ENCODE measurements at places on chromosomes 7 and 10. TPM values are rescaled to one million over a fixed set of nuclear protein-coding genes. Genes with fewer than 3 reads are reported as not detected.

The HMX2 gene
- not detected for total RNA-seq

DNA sequence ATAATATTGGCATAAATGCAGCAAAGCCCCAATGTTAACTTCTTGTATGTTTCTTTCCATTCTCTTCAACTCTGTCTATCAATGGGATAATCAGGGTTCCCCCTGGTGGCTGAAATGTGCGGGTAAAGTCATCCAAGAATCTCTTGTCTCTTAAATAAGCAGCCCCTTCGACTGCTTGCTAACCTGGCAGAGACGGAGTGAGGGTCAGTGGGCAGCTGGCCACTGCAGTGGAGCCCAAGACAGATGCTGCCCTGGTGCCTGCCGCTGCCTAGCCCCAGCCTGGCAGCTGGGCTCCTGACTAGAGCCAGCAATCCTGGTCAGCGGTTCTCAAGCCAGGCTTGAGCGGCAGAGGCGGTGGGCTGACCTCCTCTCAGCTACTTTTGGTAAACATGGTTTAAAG lies 248.9 kb downstream of the COBL start:
- H3K27me3 ChIP-seq = no peaks in the 10 kb centered on the region
- no peaks in the 10 kb centered on the region for H3K4me1 ChIP-seq
- no peaks in the 10 kb centered on the region for H3K36me3 ChIP-seq

The MMP21 gene
- not detected for total RNA-seq

GRCh38 chr7:104848138-104848990 lies 165.6 kb upstream of the KMT2E start:
- H3K4me3 ChIP-seq = no peak overlapping the region
- no peaks in the 10 kb centered on the region for H3K4me1 ChIP-seq
- H3K27me3 ChIP-seq = no peaks in the 10 kb centered on the region

The SPDYE6 gene
- total RNA-seq = not detected

DNA sequence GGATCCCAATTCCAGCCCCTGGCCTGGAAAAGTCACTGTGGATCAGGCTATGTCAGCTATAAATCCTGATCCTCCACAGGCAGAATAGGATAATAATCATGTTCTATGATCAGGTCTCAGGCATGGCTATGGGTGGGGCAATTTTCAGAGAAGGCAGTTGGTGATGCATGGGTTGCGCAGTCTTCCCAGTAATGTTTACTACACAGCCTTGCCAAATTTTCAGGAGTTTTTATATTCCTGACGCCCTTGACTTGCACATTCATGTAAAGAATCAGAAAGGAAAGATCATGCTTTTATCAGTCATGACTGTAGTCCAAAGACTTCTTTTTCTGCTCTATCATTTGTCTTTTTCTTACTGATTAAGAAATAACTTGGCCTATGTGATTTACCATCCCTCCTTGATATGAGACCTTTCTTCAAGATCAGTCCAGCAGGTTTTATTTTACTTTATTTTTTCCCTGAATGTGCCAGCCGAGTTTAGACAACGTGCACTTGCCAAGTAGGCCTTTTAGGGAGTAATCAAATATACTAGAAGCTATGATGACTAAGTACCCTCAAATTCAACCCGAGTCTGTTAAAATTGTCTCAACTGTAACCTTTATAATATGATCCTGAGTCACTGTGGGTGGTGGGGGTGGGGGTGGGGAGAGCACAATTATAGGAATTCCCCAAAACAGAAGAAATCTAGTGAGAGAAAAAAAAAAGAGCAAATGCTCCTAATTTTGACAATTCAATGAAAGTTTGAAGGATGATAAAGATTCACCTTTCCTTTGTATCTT lies 31.9 kb downstream of the ARL4A start:
- no peaks in the 10 kb centered on the region for H3K36me3 ChIP-seq
- no peaks in the 10 kb centered on the region for H3K27me3 ChIP-seq
- DNase-seq = no peak
- H3K4me1 ChIP-seq = peaks cover 4% of the 10 kb centered on the region

The NUTM2B gene
- total RNA-seq = 0.50 TPM

DNA sequence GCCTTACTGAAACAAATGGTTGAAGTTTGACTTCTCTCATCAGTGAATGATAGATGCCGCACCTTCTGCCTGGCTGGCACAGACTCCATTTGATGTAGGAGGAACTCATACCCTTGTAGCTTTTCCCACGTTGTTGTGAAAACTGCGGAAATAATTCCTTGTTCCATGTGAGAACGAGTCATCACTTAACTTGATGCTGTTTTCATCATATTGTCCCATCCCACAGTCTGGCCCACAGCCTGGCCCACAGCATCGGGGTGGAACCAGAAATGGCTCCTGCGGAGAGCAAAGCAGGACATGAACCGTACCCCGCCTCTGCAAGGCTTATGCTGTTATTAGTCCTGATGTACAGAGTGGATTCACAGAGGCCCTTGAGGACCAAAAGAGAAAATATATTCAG lies 587.0 kb downstream of the SDK1 start:
- DNase-seq = no peak
- H3K4me3 ChIP-seq = no peak overlapping the region
- no peak overlapping the region for H3K27ac ChIP-seq
- no peaks in the 10 kb centered on the region for H3K4me1 ChIP-seq
- H3K27me3 ChIP-seq = no peaks in the 10 kb centered on the region
- H3K36me3 ChIP-seq = no peaks in the 10 kb centered on the region

DNA sequence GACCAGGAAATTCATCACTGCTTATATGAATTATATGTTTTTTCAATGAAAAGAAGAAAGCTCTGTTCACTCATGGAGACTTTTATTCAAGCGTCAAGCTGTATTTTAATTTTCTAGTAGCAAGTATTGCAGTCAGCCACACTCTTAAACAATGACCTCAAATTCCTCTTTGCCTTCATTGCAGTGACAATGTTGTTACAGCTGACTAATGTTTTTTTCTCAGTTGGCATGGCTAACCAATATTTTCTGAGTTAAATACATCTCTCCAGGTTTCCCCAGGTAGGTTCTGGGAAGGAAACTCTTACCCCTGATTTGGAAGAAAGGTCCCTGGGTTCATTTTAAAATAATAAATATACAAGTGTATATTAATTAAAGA lies 241.5 kb downstream of the WDR11 start:
- no peak overlapping the region for H3K4me3 ChIP-seq
- H3K4me1 ChIP-seq = no peaks in the 10 kb centered on the region
- H3K27me3 ChIP-seq = no peaks in the 10 kb centered on the region

DNA sequence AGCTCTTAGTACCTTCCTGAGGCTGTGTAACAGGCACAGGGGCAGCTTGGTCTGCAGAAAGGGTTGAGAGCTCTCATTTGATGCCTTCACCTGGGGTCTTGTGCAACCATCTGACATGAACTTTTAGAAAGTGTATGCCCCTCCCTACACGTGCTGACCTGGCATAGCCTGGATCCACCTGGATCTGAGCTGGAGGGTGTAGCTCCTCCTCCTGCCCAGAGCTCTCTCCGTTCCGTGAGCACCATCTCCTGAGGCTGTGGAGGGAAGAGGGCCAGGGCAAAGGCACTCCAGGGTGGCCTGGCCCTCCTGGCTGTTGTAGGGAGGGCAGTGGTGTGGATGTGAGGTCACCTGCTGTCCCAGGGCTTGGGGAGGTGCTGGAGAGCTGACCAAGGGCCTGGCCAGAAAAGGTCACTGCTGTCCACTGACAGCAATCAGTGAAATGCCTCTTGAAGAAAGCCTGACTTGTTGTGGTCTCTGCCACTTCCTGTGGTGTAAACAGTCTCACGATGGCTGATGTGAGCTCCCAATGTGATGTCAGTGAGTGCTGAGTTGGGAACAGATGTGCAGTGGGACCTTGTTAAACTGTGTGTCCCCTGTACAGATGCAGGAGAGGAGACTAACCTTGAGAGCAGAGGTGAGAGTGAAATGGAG lies 23.0 kb downstream of the AMZ1 start:
- no peak overlapping the region for H3K4me3 ChIP-seq
- DNase-seq = peak; percentile 75
- no peak overlapping the region for H3K27ac ChIP-seq
- no peaks in the 10 kb centered on the region for H3K36me3 ChIP-seq
- no peaks in the 10 kb centered on the region for H3K27me3 ChIP-seq

GRCh38 chr7:135718794-135719437 lies 9.1 kb downstream of the SLC13A4 start:
- H3K27ac ChIP-seq = no peak overlapping the region
- H3K36me3 ChIP-seq = no peaks in the 10 kb centered on the region
- H3K27me3 ChIP-seq = no peaks in the 10 kb centered on the region

DNA sequence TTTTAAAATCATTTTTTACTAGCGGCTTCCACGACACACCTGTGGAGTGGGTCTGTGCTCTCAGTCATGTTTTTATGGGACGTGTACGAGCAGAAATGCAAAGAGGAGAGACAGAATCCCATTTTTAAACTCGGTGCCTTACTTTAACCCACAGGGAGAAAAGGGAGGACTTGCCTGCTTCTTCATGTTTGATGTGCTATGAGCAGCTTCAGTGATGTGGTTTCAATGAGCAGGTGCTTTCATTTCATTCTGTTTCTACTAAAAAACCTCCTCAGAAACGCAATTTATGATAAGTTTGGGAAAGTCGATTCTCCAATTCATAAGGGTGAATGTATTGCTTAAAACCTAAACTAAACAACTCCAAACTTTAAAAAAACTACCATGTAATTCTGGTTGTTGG lies 537.2 kb downstream of the GATA3 start:
- no peaks in the 10 kb centered on the region for H3K4me1 ChIP-seq
- no peaks in the 10 kb centered on the region for H3K27me3 ChIP-seq
- H3K36me3 ChIP-seq = no peaks in the 10 kb centered on the region
- H3K4me3 ChIP-seq = no peak overlapping the region
- no peak overlapping the region for H3K27ac ChIP-seq

GRCh38 chr7:116426428-116427156 lies 72.9 kb upstream of the CAV2 start:
- H3K4me3 ChIP-seq = no peak overlapping the region
- no peaks in the 10 kb centered on the region for H3K27me3 ChIP-seq
- H3K36me3 ChIP-seq = no peaks in the 10 kb centered on the region
- DNase-seq = no peak
- H3K27ac ChIP-seq = no peak overlapping the region
- H3K4me1 ChIP-seq = no peaks in the 10 kb centered on the region
